ENCODE measurements at places on chromosomes 1 and 21. TPM values are rescaled to one million over a fixed set of nuclear protein-coding genes. Genes with fewer than 3 reads are reported as not detected.

DNA sequence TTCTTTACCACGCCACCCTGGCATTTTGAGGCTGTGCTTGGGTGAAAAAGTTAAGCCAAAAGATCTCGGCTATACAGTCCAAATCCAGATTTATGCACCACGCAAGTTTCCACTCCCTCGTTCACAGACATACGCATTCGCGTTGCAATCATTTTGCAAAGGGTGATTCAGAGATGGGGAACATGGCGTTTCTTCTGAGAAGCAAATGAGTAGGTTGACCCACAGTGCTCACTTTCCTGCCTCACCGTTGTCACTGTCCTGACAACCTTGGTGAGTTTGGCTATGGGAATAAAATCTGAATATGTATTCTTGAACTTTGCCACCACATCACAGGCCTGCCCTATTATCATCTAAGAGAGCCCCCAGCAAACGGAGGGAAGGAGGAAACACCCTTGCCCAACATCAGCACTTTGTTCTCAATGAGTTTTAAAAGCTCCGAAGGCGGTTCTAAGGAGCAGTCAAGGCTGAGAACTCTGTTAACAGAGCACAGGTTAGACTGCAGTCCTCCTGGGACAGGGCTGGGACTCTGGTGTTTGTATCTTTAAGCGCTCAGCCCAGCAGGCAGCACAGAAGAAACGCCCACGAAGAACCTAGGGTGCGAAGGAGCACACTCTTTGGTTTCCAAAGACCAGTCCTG lies 86.4 kb downstream of the RUNX1 start:
- no peak for DNase-seq

- no peak for DNase-seq
Measured at GRCh38 chr1:21308847-21309652, 18.8 kb upstream of the ECE1 start.

The HSPB7 gene
- polyA plus RNA-seq = 13.2 TPM

DNA sequence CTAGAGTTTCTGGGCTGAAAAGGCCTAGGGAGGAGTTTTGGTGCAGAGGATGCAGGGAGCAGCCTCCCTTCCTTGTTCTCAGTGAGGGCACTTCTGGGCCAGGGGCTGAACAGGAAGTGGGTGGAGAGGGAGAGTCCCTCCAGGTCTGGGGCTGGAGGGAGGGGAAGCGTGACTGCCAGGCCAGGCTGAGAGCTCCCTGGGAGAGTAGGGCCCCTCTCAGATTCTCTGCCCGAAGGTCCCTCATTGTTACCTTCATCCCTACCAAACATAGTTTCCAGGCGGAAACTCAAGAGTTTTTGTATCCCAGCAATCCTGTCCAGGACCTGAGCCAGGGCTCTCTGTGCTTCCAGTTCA lies 36.8 kb downstream of the CITED4 start:
- DNase-seq = no peak

DNA sequence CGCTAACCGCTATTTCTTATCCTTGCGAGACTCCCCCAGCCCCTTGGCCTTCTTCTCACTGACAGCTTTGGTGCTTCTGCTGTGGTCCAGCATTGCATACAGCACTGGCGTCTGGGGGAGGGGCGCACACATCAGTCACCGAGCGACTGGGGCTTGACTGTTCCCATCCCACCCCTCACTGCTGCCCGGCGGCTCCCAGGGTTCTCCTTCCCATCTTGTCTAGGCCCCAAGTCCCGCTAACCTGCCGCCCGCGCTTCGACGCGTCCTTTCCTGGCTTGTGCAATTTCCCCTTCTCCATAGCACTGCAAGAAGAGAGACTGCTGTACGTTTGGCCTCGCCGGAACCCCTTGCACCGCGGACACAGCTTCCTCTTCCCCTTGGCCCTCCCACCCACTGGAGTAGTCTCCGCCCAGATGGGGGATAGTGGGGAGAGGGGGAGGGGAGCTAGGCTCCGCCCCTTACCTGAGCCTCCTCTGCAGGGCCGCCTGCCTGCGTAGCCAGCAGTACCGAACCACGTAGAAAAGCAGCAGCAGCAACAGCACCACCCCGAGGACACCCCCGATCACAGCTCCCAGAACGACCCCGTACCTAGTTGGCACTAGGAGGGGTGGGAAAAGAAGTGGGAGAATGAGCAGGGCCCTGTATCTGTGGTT lies 3.8 kb downstream of the MPZ start:
- peak; percentile 87 for DNase-seq

All from large intestine (tissue), 12 donors.